Heart right ventricle (tissue), 16 donors: ENCODE measurements at places on chromosomes 11 and 22. TPM values are rescaled to one million over a fixed set of nuclear protein-coding genes. Genes with fewer than 3 reads are reported as not detected.

CRYBA4 gene
- polyA plus RNA-seq: not detected

GRCh38 chr22:36334821-36335603 lies 52.8 kb downstream of the MYH9 start:
- no peak for DNase-seq

GRAMD1B gene
- 7.3 TPM for polyA plus RNA-seq

- DNase-seq: no peak
Observed at GRCh38 chr11:118851970-118852369, 31.7 kb upstream of the CXCR5 start.
